ENCODE measurements at places on chromosomes 3 and 15.

DNA sequence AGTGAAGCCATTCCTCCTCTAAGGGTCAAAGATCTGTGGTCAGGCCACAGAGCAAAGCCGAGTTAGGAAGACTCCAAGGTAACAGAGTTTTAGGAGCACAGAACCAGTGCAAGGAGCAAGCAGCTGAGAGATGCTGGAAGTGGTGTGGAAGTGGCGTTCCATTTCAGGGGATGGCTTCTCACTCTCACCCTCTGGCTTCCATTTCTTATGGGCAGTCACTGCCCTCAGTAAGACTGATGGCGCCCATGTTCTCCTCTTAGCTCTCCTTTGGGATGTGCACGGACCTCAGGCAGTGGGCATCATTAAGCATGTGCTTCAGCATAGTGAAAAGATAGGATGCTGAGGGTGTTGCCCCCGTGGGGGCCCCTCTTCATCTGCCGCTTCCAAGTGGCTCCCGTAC is 90.3 kb downstream of the ASB7 start:
- no peak for DNase-seq

DNA sequence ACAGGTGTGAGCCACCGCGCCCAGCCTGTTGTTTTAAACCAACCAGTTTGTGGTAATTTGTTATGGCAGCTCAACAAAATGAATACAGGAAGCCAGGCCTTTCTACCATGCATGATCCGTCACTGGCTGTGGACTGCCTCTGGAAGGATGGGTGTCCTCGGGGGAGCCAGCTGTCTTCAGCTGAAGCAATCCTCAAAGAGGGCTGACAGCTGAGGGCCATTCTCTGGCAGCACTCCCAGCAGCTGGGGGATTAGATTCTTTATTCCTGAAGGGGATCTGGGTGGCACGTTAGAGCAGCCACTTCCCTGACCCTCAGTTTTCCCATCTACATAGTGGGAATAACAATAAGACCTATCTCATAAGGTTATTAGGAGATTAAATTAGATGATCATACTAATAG is 24.4 kb downstream of the POLR2M start:
- no peak for DNase-seq

- no peak for DNase-seq
These were observed 552.9 kb downstream of the MECOM start for GRCh38 chr3:169110633-169111032.

DNA sequence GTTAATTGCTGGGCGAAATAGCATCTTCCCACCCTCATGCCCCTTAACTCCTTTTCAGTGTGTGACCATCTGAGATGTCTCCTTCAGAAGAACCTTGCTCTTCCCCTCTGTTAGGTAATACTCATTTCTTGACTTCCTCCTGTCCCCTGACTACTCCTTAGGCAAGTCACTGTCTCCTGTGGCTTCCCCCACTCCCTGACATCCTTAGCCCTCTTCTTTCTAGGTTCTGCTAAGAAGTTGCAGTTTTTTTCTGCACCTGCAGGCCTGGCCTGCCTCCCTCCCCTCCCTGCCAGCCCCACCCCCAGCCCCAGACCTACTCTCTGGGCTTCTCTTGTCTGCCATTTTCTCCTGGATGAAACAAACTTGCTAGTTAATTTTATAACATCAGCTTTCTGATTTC is 15.2 kb upstream of the EID1 start:
- no peak for DNase-seq

GRCh38 chr3:127714866-127715265 is 42.1 kb downstream of the ABTB1 start:
- DNase-seq = no peak

DNA sequence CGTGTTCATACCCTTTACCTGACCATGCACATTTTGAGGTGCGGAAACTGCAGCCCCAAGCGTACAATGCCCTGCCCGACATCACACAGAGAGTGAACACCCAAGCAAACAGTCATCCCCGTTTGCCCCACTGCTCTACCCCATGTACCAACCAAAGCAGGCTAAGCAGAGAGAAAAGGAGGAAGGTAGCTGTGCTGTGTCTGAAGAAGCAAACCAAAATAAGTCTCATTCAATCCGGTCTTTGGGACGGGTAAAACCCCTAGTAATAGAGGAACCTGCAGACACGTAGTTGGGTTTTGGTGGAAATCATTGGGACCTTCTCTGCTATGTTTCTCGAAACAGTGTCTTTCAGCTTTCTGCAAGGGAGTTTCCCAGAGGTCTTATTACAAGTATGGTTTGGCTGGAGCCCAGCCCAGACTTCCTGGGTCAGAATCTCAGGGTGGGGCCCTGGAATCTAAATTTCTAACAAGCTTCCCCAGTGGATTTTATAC is 164.6 kb upstream of the HES1 start:
- no peak for DNase-seq

DNA sequence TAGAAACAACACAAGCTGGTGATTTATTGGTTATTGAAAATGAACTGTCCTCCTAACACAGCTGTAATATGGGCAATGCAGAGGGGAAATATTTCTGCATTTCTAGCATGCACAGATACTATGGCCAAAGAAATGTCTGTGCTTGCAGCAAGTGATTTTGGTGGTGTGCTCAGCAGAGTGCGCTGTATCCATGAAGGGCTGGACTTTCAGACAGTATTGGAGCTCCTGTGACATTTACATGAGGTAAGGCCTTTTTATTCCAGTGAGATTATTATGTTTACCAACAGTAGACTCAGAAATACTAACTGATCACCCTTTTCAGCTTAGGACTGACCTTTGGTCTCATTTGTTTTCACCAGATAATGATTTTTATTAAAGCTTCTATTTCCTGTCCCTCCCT is 1302.6 kb upstream of the EPHA6 start:
- no peak for DNase-seq

- DNase-seq = no peak
These were observed 20.7 kb downstream of the TCAIM start for GRCh38 chr3:44359146-44359751.

DNA sequence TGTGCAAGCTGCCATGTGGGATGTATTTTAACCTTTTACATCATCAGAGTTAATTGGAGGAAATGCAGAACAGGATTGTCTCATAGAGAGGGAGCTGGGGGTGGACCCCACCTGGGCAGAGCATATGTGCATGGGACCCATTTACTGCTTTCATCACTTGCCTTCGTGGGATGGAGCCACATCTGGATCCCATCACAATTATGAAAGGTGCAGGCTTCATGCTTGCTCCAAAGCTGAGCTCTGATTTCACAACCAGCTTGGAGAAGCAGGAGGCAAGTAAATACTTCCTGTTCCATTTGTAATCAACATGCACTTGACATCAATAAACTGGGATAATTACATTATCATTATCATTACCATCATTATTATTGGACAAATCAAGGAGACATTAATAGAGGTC is 161.9 kb downstream of the ALDH1A2 start:
- no peak for DNase-seq

DNA sequence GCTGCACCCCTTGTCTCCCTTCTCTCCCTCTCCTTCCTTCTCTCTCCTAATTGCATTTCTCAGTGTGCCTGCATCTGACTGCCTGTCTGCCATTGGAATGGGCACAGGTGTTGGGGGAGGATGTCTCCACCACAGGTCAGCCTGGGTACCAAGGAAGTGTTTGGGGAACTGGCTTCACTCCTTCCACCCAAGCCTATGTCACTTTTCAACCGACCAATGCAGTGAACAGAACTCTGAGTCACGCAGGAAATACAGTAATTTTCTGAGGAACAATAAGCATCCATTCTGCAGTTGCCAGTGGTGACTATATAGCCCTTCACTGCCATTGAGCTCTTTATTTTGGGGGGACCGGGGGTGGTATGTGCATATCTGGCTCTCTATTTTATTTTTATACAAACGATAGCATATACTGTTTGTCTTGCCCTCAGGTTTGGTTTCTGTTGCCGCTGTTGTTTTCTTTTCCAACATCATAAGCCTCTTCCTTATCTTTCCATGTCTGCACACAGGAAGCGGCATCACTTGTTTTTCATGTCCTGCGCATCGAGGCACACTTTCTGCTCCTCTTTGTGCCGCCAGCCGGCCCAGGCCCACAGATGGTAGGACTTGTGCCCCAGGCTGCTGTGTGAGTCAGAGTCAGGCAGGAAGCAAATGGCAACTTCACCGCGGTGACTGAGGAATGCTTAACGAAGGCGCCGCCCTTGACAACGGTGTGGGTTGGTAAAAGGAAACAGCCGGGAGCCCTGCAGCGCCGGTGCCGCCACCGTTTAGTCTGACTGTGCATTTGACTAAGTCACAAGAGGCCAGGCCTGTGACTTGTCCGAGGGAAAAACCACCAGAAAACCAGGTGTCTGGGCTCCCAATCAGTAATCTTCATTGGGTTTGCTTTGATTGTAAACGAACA is 21.1 kb upstream of the CDCP1 start:
- peak; percentile 71 for DNase-seq

- DNase-seq = no peak
These were observed 3.0 kb downstream of the ZNF589 start for GRCh38 chr3:48243886-48244285.

GRCh38 chr3:116716490-116716889 is 6.9 kb downstream of the TUSC7 start:
- no peak for DNase-seq

GRCh38 chr3:14418296-14419250 is 16.2 kb downstream of the SLC6A6 start:
- DNase-seq = no peak

- peak; percentile 68 for DNase-seq
These were observed 64.1 kb upstream of the KLHL25 start for GRCh38 chr15:85858586-85859375.

- DNase-seq = no peak
These were observed 66.5 kb downstream of the MBNL1 start for GRCh38 chr3:152335273-152335672.

DNA sequence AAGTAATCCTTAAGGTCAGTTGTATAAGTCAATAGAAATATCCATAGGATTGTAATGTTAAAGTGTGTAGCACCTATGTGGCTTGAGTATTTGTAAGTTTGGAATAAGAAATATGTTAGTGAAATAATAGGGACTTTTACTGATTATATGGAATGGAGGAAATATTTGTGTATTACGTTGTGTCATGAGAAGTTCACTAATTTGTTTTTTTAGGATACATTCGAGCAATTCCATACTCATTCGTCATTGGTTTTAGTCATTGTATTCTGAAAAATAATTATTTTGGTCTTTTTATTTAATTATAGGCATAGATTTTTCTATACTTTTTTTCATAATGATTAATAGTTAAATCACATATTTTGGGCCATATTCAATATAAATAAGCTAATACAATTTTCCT is 21.0 kb downstream of the MBNL1 start:
- no peak for DNase-seq

DNA sequence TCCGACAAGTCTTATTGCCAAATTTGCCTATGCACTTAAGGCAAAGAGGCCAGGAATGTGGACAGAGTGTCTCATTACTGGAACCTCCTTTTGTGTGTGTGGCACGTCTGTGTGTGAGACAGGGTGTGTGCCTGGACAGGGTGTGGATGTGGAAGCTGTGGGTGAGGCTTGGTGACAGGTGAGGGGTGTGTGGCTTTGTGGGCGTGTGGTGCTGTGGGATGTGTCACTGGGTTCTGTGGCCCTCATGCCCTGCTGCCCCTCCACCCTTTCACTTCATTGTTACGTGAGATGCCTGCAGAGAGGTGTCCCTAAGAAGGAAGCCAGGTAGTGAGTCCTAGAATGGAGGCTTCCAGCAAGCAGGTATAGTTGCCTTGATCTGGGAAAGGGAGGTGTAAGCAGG is 244.0 kb upstream of the CHRNA7 start:
- no peak for DNase-seq

DNA sequence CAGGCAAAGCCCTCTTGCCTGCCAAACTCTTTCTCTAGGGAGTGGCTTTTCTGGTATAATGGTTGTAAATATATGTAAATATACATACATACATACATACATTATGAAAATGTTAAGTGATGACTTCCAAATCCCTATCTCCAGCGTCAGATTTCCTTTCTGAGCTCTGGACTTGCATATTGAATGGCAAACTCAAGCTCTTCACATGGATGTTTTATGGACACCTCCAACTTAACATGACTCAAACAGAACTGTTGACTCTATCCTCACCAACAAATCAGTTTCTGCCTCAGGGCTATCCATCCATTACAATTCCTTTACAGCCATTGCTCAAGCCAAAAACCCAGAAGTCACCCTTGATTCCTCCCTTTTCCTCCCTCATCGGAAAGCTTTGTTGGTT is 45.1 kb downstream of the ADAMTSL3 start:
- no peak for DNase-seq

DNA sequence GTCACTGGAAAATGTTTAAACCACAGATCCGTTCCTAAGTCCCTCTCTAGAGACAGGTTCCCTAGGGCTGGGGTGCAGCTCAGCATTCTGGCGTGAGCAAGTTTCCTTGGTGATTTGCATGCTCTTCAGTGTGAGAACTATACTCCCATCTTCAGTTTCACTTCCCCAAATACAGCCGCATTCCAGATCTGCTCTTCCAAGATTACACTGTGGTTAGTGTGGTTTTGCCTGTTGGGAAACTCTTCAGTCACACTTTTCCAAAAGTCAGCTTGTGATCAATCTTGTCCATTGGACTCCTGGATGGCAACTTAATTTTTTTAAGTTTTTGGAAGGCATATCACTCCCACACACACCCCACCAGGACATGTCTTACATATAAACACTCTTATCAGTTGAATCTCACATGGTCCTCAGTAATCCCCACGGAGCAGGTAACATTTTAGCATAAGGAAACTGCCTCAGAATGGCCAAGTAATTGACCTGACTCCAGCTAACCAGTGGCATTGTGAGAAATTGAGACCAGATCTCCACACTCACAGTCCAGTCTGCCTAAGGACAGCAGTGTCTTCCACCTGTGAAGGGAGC is 33.5 kb upstream of the PTPN23 start:
- DNase-seq = no peak

DNA sequence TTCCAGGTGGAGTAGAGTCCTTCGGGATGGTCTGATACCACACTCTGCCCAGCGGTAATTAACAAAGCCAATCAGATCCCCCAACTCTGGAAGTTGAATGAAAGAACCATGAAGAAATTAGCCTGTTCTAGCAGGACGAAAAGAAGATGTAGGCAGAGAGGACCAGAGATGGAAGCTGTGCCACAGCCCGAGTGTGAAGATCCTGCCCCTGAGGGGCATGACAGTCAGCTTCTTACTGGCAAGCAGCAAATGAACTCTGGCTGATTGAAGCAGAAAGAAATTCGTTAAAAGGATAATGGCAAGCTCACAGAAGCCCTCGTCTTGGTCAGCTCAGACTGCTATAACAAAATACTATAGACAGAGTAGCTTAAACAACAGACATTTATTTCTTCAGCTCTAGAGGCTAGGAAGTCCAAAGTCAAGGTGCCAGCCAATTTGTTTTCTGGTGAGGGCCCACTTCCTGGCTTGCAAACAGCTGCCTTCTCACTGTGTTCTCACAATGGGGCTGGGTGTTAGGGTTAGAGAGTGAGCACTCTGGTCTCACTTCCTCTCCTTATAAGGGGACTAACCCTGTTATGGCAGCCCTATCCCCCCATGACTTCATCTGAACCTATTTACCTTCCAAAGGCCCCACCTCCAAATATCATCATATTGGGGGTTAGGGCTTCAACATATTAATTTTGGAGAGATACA is 307.1 kb downstream of the VPS13C start:
- no peak for DNase-seq

DNA sequence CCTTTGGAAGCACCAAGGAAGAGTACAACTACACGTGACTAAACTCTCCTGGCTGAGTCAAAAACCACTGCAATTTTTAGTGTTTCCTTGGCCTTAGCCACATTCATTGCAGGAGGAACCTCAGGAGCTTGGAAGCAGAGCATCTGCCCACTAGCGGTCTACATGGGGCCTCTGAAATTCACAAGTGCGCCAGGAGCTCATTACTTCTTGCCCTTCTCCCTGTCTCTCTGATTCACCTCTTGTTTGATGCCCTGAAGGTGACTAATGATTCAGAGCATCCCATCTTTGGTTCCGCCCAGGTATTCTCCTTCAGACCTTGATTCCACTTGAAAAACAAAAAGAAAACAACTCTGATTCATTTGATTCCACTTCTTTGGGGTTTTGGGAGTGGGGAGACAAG is 201.1 kb upstream of the LPP start:
- no peak for DNase-seq
